Karpas-422 (cell line): ENCODE measurements at places on chromosomes 16 and 17. TPM values are rescaled to one million over a fixed set of nuclear protein-coding genes. Genes with fewer than 3 reads are reported as not detected.

The THAP11 gene
- 57.1 and 89.9 TPM in 2 replicates for total RNA-seq

The KRTAP4-9 gene
- total RNA-seq: not detected in 2 replicates

The WNT3 gene
- 1.2 and 2.0 TPM in 2 replicates for total RNA-seq

The SLC5A2 gene
- total RNA-seq: not detected in 2 replicates

The SLC38A8 gene
- total RNA-seq: not detected in 2 replicates

The CMTM4 gene
- total RNA-seq: 0.25 and 0.71 TPM in 2 replicates

The TEKT5 gene
- 1.6 and 2.6 TPM in 2 replicates for total RNA-seq

GRCh38 chr17:38693700-38694329 is 11.3 kb upstream of the MLLT6 start:
- no peak for DNase-seq

- no peak for DNase-seq
Measured at GRCh38 chr16:68499006-68499405, 40.1 kb upstream of the ZFP90 start.

GRCh38 chr16:35140293-35140986 is 1681.0 kb downstream of the TP53TG3F start:
- no peak for DNase-seq

- no peak for DNase-seq
Measured at GRCh38 chr17:55693254-55694216, 29.1 kb downstream of the TMEM100 start.

DNA sequence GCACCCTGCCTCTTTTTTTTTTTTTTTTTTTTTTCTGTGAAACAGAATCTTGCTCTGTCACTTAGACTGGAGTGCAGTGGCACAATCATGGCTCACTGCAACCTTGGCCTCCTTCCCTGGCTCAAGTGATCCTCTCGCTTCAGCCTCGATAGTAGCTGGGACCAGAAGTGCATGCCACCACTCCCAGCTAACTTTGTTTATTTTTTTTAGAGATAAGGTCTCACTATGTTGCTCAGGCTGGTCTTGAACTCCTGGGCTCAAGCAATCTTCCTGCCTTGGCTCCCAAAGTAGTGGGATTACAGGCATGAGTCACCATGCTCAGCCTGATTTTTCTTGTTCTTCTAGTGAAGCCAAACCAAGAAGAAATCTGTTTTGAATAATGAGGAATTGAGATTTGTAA is 25.0 kb downstream of the CDK12 start:
- no peak for DNase-seq

DNA sequence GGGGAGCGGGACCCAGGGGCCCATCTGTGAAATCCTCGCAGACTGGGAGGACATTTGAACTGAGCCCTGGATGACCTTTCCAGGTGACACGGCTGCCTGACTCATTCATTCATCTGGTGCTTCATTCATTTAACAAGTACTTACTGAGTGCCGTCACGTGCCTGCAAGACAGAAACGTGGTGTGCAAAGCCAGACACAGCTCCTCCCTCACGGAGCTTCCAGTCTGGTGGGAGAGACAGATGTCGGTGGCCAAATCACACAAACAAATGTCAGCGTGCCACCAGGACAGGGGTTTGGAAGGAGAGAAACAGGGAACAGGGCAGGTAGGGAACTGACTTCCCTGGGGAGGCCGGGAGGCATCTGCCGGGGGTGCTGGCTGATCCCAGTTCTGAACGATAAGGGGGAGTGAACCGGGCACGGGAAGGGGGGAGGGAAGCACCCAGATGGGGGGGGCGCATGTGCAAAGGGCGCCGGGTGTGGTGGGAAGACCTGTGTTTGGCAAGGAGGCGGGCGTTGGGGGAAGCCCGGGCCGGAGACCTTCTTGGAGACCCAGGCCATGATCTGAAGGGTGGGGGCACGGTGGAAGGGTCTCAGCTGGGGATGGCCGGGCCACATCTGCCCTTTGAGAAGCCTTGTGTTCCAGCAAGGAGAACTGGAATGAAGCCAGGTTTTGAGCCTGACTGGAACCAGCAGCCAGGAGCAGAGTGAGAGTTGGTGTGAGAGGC is 93.6 kb upstream of the CIBAR2 start:
- no peak for DNase-seq

DNA sequence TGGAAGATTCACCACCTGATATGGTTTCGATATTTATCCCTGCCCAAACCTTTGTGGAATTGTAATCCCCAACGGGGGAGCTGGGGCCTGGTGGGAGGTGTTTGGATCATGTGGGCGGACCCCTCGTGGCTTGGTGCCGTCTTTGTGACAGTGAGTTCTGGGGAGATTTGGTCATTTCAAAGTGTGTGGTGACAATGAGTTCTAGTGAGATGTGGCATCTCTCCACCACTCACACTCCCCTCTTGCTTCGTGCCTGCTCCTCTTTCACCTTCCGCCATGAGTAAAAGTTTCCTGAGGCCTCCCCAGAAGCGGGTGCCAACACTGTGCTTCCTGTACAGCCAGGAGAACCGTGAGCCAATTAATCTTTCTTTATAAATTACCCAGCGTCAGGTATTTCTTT is 9.7 kb downstream of the CCDC57 start:
- no peak for DNase-seq

GRCh38 chr16:79404571-79404970 is 196.0 kb downstream of the MAF start:
- peak; percentile 17 for DNase-seq

DNA sequence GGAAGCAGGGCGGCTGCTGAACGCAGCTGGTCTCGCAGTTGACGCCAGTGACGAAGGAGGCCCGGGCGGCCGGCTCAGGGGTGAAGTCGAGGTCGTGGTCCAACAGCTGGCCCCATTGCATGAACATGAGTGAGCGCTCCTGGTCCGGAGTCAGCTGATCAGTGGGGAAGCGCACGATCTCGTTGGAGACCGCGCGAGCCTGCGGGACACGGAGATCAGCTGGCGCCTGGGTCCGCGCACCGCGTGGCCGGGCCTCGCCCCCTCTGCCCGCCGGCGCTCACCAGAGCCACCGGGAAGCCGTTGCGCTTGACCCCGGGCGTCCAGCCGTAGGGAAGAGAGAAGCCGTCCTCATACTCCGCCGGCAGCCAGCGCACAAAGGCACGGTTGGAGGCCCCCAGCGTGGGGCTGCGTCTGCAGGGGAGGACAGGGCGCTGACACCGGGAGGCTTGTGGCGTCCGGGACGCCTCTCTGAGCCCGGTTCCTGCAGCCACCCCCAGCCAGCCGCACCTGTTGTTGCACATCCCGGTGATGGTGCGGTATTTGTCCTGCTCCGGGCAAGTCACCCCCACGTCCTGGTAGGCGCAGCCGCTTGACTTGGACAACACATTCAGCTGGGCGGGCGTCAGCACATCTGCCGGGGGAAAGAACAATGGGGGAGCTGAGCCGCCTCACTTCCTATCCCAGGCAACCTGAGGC is 1.6 kb downstream of the MPO start:
- no peak for DNase-seq

DNA sequence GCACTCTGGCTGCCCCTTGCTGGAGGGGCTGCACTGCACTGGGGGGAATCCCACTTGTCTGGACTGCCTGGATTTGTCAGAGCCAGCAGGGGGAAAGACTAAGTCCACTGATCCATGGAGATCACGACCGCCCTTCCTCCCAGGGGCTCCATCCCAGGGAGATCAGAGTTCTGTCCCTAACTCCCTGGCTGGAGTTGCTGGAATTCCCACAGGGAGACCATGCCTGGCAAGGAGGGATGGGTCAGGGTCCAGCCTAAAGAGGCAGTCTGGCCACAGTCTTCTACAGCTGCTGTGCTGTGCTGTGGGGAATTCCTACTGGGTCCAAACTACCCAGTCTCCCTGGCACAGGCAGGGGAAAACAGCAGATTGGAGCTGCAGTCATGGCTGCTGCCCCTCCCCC is 311.9 kb downstream of the ZFHX3 start:
- no peak for DNase-seq

- no peak for DNase-seq
Measured at GRCh38 chr16:12061336-12062055, 85.0 kb downstream of the SNX29 start.

DNA sequence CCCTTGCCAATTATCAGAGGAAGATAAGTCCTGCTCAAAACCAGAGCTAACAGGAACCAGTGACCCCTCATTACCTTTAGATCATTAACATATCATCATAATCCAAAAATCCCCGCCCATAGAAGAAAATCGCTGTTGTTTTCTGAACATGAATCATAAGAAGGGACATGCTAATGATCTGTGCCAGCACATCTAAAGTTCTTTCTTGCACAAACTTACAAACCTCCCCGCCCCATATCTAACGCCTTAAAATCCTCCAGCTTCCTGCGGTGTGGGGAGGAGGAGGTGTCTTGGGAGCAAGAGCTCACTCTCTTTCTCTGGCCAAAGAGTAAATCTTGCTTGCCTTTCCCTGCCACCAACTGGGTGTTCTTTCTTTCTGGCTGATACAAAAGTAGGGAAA is 78.3 kb downstream of the IRX3 start:
- no peak for DNase-seq

DNA sequence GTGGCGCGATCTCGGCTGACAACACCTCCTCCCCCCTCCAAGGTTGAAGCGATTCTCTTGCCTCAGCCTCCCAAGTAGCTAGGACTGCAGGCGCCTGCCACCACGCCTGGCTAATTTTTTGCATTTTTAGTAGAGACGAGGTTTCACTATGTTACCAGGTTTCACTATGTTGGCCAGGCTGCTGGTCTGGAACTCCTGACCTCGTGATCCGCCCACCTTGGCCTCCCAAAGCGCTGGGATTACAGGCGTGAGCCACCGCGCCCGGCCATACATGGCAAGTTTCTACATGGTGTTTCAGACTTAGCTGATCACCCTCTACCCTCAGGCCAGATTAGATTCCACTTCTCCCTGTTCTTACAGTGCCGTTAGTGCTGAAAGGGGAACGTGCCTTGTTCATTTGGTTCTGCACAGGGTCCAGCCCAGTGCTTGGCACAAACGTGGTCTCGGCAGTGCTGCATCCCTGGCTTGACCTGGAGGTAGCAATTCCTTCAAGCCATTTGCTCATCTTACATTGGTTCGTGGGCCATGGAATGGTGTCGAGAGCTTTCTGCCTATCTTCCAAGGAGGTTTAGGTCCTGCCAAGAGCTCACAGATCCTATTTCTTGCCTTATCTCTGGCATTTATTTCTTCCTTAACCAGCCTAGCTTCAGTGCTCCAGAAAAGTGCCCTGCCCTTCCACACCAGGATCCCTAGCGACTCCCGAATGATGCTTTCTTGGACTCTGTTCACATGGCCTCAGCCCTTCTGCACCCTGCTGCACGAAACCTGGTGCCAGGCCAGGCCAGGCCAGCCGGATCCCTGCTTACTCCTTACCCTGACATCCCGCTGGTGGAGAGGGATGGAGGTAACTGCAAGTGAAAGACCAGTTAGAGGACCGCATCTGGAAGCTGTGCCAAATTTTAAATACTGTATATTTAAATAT is 14.8 kb upstream of the AURKB start:
- no peak for DNase-seq

GRCh38 chr17:77042476-77043231 is 98.1 kb upstream of the SEC14L1 start:
- DNase-seq: no peak

GRCh38 chr17:37158290-37158689 is 209.5 kb downstream of the AATF start:
- DNase-seq: no peak

DNA sequence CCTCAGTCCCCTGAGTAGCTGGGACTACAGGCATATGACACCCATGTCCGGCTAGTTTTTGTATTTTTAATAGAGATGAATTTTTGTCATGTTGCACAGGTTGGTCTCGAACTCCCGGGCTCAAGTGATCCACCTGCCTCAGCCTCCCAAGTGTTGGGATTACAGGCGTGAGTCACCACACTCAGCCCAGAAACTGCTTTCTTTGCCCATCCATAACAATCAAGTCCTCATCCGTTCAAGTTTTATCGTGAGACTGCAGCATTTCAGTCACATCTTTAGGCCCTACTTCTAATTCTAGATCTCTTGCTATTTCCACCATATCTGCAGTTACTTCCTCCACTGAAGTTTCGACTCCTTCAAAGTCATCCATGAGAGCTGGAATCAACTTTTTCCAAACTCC is 6.4 kb downstream of the NPRL3 start:
- no peak for DNase-seq

DNA sequence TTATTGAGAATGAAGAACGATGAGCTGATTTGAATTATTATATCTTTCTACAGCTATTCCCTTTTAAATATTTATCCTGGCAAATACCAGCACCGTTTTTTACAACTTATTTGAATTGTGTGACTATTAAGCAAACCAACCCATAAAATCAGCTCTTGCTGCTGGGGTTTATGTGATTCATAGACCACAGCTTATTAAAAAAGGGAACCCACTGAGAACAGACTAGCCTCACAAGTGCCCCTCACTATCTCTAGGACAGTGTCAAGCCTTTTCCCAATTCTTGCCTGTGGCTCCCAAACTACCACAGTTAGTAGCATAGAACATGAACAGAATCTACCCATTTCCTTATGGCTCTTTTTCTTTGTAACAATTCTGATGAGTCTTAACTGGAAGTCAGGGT is 6.1 kb upstream of the LIG3 start:
- DNase-seq: no peak

DNA sequence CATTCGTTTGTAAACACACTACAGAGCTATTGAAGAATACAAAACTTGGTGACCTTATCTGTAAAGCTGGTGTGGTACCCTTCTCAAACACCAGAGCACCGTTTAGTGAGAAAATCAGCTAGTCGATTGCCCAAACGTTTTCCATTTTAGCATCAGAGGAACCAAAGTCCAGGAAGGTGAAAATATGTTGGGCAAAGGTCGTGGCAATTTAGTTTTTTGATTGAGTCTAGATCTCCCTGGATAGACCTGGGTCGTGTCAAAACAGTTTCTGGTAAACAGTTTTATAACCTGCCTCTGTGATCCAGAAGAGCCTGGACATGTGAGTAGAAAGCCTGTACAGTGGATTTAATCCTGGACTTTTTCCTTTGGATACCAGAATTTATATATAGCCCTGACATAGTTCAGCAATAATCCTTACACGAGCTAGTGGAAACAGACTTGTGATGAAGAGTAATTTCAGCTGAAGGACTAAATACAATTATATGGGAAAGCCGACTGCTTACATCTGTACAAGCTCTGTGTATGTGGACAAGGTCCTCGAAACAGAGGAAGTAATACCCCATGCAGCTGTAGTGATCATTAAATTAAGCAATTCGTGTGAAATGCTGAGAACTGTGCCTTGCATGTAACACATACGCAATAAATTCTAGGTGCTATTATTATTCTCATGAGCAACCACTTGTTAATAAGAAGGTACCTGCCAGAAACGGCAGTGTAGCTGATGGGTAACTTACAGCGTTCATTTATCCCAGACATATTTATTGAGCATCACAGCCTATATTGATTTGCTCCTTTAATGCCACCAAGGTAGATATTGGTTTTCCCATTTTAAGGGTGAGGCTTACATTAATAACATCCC is 72.5 kb downstream of the MAP2K6 start:
- no peak for DNase-seq

GRCh38 chr16:67708368-67708771 is 10.7 kb downstream of the GFOD2 start:
- DNase-seq: no peak
